Large intestine (tissue), 12 donors: ENCODE measurements at places on chromosomes 6 and 20.
A peak's percentile ranks its signal among the peaks of the same experiment; 100 is the strongest.

DNA sequence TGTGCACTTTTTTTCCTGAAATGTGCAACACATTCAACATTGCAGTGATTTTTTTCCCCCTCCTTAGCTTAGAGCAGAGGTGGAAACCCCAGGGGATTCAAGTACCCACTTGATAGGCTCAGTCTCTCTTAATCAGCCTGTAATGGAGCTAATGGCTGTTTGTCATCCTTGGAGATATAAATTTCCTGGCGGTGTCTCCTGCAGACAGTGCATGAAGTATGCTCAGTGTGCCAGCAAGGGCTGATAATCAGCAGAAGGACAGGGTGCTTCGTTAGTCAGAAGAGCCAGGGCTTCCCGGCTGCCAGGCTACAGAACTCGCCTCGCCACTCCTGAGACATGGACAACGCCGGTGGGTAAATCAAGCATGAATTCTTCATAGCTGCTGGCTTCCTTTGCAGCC is 69.8 kb upstream of the PHACTR2 start:
- no peak for DNase-seq

DNA sequence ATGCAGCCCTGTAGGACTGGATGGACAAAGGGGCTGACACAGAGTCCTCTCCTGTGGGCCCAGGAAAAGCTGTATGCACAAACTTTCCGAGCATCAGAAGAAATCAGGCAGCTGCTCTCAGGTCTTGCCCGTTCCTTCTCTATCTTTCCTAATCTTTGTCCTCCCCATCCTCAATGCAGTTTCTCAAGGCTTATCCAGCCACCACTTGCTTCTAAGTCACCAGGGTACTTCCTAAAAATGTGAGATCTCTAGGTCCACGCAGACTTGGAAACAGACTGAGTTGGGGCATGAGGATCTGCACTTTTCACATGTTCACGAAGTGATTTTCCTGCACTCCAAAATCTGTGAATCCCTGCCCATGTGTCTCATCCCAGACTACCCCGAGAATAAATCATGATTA is 394.5 kb upstream of the SLC35B3 start:
- no peak for DNase-seq

- no peak for DNase-seq
Measured at GRCh38 chr20:31595380-31595653, 9.8 kb upstream of the ID1 start.

- peak; percentile 51 for DNase-seq
Measured at GRCh38 chr6:43608310-43608763, 20.7 kb downstream of the GTPBP2 start.

DNA sequence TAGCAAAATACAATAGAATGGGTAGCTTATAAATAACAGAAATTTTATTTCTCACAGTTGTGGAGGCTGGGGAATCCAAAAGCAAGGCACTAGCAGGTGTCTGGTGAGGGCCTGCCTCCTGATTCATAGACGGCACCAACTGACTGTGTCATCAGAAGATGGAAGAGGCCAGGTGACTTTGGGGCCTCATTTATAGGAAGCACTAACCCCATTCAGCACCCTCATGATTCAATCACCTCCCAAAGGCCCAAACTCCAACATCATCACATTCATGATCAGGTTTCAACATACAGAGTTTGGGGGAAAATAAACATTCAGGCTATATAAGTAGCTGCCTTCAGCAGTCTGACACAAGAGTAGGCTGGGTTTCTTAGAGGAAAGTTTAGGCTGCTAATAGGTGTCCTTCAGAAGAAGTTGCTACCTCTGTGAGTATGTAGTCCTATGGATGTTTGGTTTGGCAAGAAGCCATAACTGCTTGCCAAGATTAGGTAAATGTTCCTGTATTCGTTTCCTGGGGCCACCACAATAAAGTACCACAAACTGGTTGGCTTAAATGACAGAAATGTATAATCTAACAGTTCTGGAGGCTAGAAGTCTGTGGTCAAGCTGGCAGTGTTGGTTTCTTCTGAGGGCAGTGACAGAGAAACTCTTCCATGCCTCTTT is 48.8 kb downstream of the NT5E start:
- DNase-seq: no peak

DNA sequence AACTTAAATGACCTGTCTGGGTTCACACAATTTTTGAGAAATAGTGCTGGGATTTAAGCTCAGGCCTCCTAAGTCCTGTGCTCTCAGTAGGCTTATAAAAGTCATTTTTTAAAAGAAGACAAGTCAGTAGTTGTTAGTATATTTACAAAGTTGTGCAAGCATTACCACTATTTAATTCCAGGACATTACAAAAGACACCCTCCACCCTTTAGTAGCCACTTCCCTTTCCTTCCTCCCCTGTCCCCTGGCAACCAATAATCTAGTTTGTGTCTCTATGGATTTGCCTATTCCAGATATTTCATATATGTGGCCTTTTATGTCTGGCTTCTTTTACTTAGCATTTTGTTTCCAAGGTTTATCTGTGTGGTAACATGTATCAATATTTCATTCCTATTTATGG is 37.6 kb downstream of the HMGN3 start:
- DNase-seq: no peak

DNA sequence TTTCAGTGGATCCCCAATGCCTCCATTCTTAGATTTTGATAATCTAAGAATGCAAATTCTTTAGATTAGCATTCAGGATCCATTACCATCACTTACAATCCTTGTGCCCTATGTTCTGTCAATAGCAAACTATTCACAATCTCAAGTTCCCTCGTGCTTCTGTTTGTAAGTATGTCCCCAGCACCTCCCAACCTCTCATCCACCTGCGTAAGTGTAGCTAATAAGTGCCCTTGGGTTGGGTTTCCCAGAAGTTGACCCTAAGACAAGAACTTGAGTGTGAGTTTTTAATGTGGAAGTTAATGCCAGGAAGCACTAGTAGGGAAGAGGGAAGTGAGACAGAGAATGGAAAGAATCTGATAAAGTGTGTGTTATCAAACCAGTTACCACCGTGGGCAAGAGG is 72.6 kb upstream of the PAK5 start:
- no peak for DNase-seq

GRCh38 chr6:161444464-161444863 is 170.6 kb upstream of the AGPAT4 start:
- no peak for DNase-seq

- DNase-seq: no peak
Measured at GRCh38 chr6:167153521-167153959, 4.2 kb downstream of the GPR31 start.

DNA sequence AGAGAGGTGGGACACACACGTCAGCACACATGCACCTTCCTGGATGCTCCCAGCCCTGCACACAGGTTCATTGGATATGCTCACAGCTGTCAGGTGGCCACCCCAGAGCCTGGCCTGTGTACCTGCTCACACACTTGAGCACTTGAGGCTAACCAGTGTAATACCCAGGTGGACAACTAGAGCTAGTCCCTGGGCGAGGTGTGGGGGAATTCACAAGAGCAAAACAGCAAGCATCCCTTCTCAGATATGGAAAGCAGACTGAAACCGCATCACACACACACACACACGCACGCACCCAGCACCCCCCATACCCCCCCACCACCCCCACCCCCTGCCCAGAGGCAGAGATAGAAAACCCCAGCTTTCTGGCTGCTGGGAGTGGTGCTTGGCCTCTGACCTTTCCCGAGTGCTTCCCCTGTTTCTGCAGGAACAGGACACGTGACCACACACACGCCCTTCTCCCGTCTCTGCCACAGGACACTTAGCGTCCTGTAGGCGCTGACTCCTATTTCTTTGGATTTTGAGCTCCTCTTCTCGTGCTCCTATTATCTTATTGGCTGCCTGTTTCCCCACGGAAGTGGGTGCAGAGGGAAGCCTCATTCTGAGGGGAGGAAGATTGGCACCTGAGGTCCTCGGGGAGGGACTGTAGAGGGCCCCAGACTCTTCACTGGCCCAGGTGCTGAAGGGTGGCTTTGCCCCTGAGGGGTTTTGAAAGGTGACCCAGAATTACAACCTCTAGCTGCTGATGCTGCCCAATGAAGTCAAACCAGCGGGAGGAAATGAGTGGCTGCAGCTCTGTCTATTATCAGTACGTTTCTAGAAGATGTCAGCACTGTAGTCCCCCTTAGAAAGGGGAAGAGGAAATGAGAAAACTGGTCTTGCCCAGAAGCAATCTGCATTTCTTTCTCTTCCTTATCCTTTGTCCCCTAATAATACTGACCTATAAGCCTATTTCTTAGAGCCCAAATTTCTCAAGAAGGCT is 65.8 kb downstream of the SYTL3 start:
- DNase-seq: peak; percentile 70

- no peak for DNase-seq
Measured at GRCh38 chr6:40251637-40252300, 317.5 kb upstream of the MOCS1 start.

DNA sequence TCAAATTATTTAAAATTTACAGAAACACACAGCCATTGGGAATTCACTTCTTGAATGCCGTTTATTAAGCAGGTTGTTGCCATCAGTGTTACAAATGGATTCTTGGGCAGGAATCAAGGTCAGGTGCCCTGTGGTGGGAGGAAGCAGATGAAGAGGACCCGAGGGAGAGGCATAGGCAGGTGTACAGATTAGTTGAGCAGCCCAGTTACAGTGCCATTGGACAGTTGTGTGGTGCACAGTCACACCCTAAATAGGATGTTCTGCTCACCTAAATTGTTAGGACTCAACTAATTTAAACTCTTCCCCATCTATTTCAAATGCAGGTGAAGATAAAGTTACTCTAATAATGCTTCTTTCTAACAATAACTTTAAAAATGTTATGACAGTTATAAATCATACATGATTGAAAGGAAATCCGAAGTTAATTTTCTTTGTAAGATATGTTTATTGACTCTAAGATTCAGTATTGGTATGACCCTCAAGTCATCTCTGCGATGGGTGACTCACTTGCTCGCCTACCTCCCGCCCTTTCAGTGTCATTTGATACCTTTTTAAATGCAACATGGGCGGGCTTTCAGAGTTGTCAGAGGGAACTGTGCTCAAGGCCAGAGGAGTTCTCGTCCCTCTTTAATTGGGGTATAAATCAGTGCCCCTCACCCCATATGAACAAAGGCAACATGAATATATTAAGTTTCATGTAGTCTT is 35.1 kb downstream of the DSE start:
- no peak for DNase-seq

GRCh38 chr6:34086558-34086957 is 59.3 kb downstream of the GRM4 start:
- no peak for DNase-seq

DNA sequence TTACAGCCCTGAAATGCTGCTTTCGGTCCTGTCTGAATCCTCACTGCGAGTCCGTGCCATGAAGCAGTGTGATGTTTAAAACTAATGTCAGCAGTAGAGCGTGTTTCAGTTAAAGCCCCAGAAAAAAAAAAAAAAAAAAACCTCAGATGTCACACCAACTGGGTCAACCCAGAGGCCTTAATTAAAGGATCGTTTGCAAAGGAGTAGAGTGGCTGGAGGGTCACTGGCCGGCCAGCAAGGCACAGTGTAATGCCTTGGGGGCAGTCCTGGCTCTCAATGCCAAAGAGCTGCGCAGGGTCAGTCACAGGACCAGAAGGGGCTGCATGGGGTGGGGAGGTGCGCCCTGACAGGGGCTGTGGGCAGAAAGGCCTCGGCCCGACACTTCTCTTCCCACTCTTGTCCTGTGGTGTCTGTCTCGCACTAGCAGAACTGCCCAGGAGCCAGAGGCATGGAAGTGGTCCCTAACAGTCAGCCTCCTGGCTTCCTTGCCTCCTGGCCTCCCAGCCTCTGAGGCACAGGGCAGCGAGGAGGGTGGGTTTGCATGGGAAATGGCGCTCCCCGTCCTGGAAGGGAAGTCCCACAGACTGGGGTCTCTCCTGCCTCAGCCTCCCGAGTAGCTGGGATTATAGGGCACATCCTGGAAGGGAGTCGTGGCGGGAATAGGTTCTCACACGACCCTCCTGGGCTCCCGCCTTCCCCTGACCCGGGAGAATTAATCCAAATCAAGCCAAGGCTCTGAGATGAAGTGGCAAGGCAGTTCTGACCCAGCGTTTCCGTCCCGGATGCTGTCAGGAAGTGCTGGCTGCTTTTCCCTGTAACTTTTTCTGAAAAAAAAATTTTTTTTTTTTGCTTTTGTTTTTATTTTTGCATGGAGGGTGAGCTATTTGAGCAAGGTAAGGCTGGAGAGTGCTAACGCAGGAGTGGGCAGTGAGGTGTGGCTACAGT is 53.7 kb upstream of the MPC1 start:
- DNase-seq: no peak

DNA sequence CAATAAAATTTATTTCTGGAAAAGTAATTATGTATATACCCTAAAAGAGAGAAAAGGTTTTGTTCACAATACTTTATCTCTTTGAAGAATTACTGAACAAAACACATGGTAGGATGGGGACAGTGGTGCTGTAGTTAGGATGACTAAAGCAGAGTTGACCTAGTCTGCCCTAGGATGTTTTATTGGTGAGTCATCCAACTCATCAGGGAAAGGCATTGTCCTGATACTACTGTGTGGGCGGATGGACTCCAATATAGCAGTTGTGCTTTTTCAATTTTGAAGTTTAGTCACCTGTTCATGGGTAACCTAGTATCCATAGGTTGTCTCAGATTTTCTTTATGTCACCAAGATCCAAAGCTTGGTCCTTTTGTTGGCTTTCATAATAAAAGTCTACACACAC is 53.3 kb upstream of the EYS start:
- DNase-seq: no peak

DNA sequence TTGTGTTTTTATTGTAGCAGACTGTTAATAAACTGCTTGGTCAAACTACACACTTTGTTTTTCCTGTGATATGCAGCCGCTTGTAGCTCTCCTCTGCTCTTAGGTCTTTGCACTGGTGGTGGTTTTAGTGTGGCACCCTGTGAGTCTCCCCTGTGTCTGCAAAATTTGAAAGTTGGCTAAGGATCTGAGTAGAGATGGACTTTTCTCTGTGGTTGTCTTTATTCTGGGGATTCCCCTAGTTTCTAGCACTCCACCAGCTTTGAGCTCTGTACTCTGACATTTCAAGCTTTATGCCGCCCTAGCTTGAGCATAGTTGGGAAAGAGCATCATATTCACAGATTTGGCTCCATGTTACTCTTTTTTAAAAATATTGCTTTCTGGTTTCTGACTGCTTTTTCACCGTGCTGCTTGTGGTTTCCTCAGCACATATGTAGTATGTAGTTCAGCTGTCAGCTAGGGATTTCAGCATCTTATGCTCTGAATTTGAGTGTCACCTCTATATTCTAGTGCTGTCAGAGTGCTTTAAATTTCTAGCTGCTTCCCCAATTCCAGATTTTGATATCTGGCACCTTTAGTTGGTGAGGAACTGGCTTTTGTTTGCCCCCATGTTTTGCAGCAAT is 25.4 kb downstream of the CDYL start:
- DNase-seq: no peak

GRCh38 chr6:158653577-158654354 is 3.9 kb downstream of the SYTL3 start:
- peak; percentile 47 for DNase-seq

DNA sequence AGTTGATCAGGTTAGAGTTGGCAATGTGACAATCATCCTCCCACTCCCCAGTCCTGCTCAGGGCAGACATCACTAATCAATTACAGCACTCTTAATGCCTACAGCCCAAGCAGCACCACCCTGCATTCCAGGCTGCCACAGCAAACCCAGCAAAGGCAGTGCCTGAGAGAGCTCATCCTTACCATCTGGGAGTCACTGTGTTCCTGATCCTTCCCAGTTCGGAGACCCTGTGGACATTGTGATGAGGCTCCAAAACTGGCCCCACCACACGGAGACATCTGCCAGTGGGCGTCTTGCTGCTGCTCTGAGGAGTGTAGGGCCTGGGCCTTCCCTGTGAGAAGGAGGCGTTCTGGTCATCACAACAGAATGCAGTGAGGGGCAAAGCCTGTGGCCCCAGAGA is 216.5 kb upstream of the CST7 start:
- DNase-seq: no peak

GRCh38 chr20:44041001-44041400 is 126.3 kb downstream of the TOX2 start:
- no peak for DNase-seq

- DNase-seq: no peak
Measured at GRCh38 chr20:17833036-17833674, 133.4 kb downstream of the BANF2 start.
